ENCODE measurements at places on chromosomes 3 and 15.
A peak's percentile ranks its signal among the peaks of the same experiment; 100 is the strongest.

DNA sequence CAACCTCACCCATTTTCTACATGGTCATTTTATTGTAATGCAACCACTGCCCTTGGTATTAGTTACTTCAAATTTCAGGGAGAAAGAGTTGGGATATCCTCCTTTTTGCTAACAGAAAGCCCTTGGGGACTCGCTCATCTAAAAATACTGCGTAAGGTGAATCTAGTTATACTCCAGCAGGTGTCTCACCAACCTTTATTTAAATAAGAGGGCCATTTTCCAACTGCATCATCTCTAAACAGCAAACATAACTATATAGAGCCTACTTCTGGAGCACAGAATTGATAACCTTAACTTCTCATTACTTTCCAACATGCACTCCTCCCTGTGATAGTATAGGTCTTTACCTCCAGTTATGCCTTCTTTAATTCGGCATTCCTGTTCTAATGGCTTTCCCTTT lies 77.5 kb downstream of the TBL1XR1 start:
- DNase-seq = no peak

DNA sequence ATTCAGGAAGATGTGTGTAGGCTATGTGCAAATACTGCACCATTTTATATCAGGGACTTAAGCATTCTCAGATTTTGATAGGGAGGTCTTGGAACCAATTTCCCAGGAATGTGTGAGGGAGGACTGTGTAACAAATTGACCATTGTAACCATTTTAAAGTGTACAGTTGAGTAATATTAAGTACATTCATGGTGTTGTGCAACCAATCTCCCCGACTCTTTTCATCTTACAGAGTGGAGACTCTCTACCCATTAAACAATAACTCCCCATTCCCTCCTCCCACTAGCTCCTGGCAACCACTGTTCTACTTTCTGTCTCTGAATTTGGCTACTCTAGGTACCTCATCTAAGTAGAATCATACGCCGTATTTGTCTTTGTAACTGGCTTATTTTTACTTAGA lies 5.1 kb downstream of the RCN2 start:
- no peak for DNase-seq

DNA sequence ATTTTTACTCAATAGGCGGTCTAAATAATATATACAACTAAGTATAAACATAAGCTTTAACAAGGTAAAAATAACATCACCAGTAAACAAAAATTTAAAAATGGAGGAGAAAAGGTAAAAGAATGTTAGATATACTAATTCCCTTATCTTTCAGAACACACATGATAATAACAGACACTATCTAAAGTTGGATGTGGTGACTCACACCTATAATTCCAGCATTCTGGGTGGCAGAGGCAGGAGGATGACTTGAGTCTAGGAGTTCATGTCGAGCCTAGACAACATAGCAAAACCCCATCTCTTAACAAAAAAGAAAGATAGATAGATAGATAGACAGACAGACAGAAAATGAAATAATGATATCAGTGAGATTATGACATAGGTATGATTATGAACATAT lies 85.1 kb downstream of the STAG1 start:
- DNase-seq = no peak

- DNase-seq = no peak
Observed at GRCh38 chr3:151478335-151478697, 17.5 kb upstream of the IGSF10 start.

GRCh38 chr3:50415816-50416215 lies 56.5 kb upstream of the TMEM115 start:
- no peak for DNase-seq

DNA sequence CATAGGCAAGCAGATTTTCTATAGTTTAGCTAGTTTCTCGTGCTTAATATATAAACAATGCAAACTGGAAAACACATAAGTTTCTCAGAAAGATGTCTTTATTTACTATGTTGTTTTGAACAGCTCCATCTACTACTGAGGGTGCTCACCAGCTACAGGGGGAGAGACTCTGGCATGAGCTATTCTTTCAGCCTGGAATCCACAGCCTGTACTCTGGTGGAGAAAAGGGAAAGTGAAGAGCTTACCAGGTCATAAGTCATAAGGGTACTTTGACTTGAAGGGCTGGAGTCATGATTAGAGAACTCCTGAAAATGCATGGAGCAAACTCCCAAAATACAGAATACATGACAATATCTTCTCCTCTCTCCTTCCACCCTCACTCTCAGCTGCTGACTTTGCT lies 4.4 kb upstream of the AVEN start:
- DNase-seq = no peak

- no peak for DNase-seq
Observed at GRCh38 chr3:126448136-126448892, 27.4 kb downstream of the ZXDC start.

GRCh38 chr3:126782536-126782935 lies 78.5 kb downstream of the CHCHD6 start:
- peak; percentile 33 for DNase-seq

DNA sequence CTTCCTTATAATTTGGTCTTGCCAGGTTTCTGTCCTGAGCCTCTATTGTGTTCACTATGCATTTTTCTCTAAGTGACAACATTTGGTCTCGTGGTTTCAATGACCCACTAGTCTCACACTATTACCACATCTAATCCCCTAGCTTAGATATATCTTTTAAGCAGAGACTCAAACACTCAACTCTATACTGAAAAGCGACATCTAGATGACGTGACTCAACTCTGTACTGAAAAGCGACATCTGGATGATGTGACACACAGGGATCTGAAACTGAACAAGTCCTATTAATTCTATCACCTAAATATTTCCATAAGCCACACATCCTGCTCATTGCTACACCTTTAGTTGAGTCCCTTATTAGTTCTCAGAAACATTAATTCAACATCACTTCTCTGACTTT lies 141.7 kb upstream of the MBNL1 start:
- no peak for DNase-seq

DNA sequence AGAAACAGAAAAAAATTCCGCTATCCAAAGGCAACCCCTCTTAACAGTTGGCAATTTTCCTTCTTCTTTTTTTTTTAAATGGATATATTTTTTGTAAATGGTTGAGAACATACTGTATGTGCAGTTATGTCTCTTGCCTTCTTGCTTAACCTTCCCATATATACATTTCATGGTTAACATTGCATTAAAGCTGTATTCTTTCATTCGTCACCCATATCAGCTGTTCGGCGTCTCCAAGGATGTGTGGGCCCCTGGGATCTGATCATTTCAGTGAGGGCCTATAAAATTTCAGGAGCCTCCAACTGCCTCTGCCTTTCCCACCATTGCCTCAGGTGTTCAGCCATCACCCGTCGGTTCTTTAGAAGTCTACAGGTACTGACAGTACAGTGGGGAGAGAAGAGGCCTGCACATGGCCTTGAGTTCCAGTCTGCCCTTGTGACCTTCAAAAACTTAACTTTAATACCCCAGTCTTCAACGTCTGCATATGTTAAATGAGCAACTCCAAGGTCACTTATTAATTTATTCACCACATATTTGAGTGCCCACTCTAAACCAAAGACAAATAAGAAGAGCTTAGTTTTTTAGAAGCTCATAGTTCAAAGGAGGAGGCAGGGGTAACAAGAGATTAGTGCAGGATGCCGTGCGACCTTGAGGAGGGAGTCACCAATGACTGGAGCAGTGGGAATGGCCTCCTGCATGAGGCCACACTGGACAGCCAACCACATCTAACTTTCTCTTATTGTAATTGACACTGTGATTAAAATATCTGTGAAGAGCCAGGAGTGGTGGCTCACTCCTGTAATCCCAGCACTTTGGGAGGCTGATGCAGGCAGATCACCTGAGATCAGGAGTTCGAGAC lies 6.9 kb downstream of the ST6GAL1 start:
- DNase-seq = no peak

DNA sequence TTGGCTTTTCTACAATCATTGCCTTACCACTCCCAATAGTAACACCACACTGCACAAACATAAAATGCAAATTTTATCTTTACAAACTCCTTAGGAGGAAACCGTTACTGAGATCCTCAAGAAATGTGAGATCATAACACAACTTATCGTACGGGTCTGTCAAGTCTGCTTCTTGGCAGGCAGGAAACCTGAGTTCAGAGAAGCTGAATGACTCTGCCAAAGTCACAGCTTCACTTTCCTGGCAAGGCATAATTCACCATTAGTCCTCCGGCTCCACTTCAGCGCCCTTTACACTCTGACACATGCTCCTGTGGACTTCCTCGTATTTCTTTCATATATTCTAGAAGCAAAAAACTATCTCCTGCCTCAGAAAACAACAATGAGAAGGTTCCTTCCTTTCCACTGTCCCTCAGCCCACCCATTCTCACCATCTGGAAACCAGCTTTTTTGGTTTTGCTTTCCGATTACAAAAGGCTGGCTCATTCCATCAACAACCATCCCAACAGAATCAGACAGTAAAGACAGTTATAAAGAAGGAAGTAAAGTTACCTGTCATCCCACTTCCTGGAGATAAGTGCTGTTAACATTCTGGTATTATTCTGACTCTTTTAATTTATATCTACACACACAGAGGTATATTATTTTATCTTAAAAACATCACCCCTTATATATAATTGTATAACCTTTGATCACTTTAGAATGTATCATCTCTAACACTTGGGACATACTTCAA lies 223.4 kb downstream of the STT3B start:
- no peak for DNase-seq

DNA sequence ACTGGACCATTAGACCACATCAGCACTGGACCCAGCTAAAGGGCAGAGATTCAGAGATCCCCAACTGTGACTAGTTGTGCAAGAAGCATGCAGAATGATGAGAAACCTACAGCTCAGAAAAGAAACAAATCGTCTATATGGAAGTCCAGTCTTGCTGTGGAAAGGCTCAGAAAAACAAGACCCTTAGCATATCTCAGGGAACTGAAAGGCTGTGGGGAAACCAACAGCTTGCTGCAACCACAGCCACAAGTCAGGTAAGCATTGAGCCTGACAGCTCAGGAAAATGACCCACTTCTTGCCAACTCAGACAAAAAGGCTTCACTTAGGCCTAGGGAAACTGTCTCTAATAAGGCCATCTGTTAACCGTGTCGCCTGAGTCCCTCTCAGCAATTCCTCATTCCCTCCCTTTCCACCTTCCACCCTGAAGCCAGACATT lies 145.6 kb downstream of the LSAMP start:
- DNase-seq = no peak

- no peak for DNase-seq
Observed at GRCh38 chr3:74135808-74136207, 478.7 kb downstream of the CNTN3 start.

GRCh38 chr3:48409291-48410201 lies 20.3 kb downstream of the PLXNB1 start:
- DNase-seq = peak; percentile 11

DNA sequence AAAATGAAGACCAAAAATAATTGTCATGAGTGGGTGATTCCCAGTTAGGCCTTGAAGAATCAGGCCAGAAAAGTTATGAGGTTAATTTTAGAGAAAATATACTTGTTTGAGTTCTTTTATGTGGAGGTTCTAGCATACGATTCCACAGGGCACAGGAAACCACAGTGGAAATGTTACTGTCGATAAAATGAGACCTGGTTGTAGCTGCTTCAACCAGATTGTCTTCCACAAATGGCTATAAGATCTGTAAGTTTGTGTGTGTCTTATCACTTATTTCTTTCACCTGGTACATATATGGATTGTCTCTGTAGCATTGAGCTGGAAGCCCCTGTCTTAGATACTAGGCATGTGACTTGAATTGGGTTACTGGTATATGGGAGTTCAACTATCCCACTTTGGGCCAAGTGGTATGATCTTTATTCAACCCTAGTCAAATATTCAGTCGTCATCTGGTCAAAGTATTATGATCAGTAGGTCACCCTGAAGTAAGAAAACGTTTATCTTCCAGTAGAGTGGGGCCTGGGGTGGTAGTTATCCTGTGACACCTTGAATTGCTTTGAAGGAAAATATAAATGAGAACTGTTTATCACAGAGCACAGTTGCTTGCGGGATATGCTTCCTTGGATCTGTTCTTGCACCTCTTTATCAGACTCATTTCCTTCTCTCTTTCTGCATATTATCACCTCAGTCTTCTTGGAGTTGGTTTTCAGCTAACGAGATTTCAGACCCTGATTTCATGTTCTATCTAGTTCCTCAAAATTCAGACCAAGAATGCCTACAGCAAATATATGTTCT lies 21.5 kb upstream of the ZNF609 start:
- DNase-seq = no peak

GRCh38 chr3:44883999-44884431 lies 9.6 kb downstream of the TGM4 start:
- DNase-seq = peak; percentile 38

DNA sequence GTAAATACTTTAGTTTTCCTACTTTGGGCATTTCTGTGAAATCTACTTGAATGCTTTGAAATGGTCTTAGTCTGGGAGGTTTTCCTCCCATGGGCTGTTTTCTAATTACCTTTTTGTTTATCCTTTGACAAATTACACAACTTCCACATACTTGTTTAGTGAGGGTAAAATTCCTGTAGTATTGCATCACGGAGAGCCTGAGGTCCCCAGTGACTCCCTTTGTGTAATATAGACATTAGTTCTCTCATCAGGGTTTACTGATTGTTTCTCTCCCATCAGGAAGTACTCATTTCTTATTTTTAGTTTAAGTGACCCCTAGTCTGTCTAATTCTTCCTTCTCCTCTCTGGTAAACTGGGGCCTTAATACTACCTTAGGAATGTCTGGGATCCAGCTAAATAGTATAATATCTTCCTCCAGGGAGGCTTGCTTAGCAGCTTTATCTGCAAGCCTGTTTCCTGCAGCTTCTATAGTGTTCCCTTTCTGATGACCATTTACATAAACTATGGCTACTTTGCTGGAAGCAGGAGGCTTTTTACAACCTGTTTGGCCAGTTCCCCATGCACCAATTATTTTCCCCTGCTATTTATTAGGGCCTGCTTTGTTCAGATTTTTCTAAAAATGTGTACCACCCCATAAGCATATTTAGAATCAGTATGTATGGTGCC lies 87.2 kb upstream of the XCR1 start:
- DNase-seq = no peak

- no peak for DNase-seq
Observed at GRCh38 chr3:192816351-192816750, 89.0 kb upstream of the FGF12 start.

GRCh38 chr3:66490214-66490613 lies 10.6 kb downstream of the LRIG1 start:
- DNase-seq = no peak

GRCh38 chr15:31975830-31976229 lies 54.5 kb upstream of the CHRNA7 start:
- DNase-seq = no peak

DNA sequence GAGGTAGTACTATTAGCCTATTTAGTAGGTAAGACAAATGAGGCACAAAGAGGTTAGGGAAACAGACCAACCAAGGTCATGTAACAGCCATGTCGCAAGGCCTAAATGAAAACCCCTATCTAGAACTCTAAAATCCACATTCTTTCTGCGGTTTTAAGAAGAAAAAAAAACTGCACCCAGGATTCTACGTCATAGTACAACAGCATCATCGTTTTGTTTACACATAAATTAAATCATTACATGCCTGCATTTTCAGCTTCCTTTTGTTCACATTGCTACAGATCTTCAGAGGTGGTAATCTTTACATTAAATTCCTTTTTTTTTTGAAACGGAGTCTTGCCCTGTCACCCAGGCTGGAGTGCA lies 548 bp upstream of the PSMD6 start:
- DNase-seq = no peak
